Stimulated activated CD4-positive, alpha-beta T cell treated with anti-CD3 and anti-CD28 coated beads, Interleukin-2, amount 100 ng/mL, for 24 hours (primary cell): ENCODE measurements at places on chromosomes 1 and 21.

DNA sequence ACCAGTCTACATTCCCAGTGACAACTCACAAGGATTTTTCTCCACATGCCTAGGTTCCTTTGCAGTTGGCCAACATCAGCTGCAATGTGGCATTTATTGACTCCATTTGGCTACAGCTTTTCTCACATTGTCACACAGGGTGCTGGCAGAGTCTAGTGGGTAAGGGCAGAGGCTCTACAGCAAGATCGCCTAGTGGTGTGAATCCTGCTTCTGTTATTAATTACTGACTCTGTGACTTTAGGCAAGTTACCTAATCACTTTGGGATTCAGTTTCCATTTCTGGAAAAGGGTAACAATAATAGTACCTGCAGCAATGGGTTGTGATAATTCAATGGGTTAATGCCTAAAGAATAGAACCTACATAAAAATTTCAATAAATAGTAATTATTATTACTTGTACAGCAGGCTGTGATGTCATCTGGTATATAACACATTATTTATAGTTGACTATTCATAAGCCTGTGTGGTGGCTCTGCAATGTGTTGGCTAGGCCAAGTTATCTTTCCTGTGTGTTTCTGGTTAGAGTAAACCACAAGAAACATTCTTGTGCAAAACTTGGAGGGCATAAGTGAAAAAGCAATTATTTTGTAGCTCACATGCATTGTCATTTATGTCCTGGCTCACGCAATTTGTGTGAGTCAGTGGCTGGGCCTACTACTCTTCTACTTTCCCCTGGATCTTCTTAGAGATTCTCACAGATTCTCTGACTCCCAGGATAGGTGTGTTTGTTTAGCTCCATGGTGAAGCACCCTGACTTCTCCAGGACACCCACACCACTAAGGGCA is 59.5 kb downstream of the PTGS2 start:
- DNase-seq = no peak

GRCh38 chr1:232291681-232292080 is 338.3 kb downstream of the SIPA1L2 start:
- DNase-seq = no peak

DNA sequence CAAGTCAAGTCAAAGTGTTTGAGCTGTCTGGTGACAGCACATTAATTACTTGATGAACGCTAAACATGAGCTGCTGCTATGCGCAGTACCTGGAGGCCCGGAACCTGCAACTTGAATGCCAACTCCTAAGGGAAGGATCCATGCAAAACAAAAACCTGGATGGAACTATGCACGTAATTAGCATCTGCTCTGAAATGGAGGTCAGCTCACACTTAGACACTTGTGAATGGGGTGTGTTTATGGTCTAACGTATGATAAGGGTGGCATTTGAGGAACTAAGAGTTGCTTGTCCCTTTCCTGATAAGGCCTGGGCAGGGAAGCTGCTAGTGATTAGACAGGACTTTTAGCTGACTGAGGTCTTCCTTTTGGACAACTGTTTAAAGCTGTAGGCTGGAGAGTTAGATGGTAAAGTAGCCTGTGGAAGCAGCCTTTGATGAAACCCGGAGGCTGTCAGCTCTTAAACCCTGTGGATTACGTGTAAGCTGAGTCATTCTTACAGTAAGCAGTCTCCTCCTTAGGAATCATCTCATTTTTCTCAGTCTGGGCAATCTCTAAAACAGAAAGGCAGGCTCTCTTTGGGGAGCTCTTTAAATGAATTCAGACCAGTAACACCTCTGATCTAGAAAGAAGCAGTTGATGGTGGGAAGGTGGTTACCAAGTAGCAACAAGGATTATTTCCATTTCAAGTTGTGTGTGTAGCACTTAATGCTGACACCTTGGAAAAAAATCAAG is 6.8 kb downstream of the TENT5C start:
- DNase-seq = no peak

DNA sequence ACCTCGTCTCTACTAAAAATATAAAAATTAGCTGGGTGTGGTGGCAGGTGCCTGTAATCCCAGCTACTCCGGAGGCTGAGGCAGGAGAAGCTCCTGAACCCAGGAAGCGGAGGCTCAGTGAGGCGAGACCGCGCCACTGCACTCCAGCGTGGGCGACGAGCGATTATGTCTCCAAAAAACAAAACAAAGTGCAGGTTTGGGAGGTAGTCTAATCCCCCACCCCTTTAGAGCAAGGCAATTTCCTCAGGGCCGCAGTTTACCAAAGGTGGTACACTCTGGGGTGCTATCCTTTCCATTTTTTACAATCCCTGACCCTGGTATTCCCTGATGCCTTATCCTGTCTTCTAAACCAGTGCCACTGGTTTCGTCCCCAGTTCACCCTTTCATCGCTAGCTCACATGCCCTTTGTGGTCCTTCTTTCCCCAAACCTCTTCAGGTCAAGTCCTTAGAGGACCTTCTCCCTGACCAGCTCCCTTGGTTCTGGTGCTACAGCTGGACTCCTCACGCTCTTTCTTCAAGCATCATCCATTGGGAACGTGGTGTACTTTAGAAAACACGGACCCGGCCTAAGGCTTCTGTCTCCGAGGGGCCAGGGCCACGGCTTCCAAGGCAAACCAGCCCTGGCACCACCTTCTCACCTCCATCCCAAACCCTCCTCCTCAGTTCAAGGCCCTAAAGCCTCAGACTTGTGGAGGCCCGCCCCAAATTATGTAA is 873 bp downstream of the IFT25 start:
- DNase-seq = no peak

DNA sequence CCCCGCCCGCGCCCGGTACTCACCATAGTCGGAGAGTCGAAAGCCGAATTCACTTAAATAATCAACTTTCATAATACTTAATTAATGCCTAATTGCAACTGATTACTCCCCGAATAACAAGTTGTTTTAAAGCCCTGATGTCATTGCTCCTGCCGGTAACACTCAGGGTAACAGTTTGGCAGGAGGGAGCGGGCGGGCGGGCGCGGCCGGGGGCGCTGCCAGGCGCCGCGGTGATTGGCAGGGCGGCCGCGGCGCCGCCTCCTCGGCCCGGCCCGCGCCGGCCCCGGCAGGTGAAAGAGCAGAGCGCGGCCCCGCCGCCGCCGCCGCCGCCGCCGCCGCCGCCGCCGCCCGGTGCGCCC is 102.2 kb downstream of the CASZ1 start:
- DNase-seq = no peak

GRCh38 chr1:183632964-183633363 is 2.6 kb downstream of the ARPC5 start:
- no peak for DNase-seq

GRCh38 chr1:211335522-211336157 is 9.0 kb downstream of the TRAF5 start:
- no peak for DNase-seq

DNA sequence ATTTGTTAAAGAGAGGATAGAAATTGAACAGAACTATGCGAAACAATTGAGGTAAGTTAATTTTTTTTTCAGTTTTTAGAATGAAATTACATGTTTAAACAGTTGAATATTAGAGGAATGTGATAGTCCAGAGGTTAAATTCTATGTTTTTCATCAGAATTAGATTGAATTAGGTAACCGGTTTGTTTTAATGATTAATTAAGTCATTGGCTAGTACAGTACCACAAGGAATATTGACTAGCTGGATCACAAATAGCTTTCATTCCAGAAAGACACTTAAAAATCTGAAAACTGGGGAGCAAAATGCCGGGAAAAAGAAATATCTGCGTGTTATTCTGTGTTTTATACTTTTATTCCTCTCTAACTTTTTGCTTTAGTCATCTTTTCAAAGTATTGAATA is 51.6 kb downstream of the FNBP1L start:
- DNase-seq = no peak

DNA sequence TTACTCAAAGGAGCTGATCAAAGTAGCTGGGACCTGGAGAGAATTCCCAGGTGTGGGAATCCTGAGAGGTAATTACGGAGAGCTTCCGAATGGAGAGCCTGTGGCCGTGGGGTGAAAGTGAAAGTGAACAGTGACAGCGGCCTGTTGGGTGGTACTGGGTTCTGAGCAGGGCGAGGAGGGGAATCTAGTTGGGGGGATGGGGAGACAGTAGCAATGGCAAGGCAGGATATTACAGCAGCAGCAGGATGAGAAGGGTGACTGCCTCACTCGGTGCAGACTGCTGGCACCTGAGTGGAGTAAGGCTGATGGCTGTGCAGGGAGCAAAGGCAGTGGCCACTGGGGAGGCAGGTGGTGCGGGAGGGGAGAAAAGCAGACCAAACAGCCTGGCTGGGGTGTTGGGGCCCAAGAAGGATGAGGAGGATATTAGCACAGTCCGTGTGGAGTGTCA is 70.3 kb upstream of the PRDX6 start:
- no peak for DNase-seq

GRCh38 chr1:223417444-223417843 is 24.2 kb downstream of the CCDC185 start:
- DNase-seq = no peak

DNA sequence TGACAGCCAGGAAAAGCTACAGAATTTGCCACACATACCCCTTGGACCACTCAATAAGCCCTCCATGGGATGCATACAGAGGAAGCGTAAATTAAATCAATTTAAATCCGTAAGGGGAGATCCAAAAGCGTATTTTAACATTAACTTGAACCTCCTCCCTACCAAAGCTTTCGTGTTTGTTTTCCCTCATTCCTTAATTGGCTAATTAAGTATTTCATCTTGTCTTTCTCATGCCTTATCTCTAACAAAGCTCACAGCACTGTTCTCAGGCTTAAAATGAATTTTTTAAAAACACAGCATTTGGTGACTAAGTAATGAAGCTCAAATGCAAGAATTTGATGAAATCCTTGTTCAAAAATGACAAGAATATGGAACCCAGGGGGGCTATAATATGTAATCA is 3.1 kb downstream of the PTPN14 start:
- no peak for DNase-seq

- DNase-seq = peak; percentile 90
These were observed 67.8 kb downstream of the OBSCN start for GRCh38 chr1:228275430-228276173.

GRCh38 chr1:239814306-239814881 is 277.3 kb upstream of the FMN2 start:
- peak; percentile 28 for DNase-seq

GRCh38 chr1:29177022-29177705 is 4.5 kb downstream of the SRSF4 start:
- no peak for DNase-seq

GRCh38 chr1:81634294-81634693 is 166.4 kb upstream of the ADGRL2 start:
- no peak for DNase-seq

- DNase-seq = no peak
These were observed 23.8 kb downstream of the C21orf91 start for GRCh38 chr21:17795146-17796036.

DNA sequence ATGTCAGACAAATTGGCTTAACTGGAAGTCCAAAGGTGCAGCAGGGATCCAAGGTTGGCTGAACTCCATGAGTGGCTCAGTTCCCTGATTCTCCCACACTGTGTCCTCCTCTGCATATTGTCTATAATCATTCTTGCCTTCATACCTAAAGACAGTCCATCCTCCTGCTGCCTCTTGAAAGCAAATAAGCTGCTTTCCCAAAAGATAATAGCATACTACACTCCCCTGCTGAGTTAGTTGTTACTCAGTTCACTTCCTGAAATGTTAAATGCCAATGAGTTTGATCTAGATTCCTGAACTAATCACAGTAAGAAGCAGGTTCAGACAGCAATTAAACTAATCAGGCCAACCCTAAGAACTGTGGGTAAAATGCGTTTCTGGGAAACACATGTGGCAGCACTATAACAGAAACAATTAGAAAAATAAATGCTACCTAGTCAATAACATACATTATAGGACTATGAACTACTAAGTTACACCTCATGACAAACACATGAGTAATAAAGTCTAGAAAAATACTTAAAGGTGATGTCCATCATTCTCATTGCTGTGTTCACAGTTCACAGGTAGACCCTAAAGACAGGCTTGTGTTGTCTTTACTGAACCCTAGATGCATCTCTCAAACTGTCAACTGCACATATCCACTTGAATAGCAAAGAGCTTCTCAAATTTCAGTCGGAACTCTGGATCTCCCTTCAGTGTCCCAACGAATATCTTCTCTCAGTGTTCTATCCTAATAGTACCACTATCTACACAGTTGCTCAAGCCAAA is 50.8 kb upstream of the BOLA1 start:
- no peak for DNase-seq

DNA sequence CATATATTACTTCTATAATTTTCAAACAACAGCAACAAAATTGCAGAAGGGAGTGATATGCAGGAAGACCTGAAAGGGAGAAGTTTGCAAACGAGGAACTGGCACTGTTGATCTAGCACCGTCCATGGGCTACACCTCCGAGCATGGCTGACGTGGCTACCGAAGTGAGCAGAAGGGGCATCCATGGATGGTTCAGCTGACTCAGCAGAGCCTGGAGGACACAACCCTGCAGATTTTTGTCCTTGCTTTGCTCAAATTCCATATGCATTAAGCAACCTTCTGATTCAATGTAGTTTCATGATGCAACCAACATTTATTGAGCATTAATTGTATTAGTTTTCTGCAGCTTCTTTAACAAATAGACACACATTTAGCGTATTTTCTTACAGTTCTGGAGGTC is 191.2 kb downstream of the C1orf94 start:
- DNase-seq = no peak

DNA sequence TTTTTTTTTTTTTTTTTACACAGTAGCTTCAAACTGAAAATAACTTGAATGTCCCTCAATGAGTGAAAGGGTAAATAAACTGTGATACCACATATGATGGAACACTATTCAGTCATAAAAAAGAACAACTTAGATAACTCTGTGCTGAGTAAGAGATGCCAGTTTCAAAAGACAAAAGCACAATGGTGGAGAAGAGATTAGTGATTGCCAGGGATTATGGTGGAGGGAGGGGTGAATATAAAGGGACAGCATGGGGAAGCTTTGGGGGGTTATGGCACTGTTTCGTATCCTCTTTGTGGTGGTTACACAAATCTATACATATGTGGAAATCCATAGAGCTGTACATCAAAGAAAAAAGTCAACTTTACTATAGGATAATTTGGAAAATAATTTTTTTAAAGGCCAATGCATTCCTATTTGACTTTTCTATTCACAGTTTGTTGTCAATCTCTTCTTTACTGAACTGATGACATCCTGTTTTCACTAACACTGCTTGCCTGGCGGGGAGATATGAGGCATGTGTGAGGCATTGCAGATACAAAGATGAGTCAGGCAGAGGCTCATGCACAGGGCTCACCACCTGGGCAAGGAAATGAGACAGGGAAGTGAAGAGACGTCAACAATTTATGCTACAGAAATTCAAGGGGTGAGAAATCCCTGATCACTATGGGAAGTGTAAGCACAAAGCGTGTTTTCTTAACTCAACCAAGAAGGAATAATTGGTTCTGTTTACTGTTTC is 302.7 kb downstream of the DUSP10 start:
- DNase-seq = peak; percentile 69

DNA sequence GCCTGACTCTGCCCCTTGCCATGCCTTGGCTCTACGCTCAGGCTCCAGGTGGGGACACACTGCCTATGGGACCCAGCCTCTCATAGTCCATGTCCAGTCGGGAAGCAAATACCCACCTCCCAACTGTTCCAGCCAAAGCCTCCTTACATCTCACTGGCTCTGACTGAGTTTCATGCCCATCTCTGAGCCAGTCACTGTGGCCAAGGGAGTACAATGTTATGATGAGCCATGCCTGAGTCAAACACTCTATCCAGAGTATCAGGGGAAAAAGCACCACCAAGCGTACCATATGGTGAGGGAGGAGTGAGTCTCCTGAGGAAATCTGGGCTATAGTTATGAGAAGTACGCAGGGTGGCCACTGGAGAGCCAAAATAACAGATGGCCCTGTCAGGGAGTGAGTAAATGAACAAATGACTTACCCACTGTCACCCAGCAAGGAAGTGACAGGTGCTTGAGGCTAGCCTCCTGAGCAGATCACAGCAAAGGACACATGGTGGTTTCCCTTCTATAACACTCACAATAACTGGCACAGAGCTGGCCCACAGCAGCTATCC is 236.6 kb upstream of the GJB5 start:
- no peak for DNase-seq
